ENCODE measurements at places on chromosomes 5 and 9. TPM values are rescaled to one million over a fixed set of nuclear protein-coding genes. Genes with fewer than 3 reads are reported as not detected.

The NADK2 gene
- polyA plus RNA-seq, result 44.0 TPM

DNA sequence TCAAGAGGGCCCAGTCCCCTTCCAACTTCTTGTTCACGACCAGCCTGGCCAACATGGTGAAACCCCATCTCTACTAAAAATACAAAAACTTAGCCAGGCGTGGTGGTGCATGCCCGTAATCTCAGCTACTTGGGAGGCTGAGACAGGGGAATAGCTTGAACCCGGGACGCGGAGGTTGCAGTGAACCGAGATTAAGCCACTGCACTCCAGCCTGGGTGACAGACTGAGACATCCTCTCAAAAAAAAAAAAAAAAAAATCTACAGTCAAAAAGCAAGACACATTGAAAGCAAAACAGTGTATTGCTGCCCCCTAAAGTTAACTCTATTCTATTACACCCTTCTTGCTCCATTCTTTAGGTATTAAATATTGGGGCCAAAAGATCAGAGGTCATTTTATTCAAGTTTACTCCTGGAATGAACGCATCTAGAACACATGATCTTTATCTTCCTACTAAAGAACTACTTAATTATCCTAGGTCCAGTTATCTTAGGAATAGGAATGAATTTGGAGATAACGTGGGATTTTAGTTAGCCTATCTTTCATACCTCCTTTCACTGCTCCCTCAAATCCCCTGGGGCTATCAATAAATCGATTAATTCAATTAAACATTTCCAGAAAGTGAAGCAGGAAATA lies 2.4 kb downstream of the ATG12 start:
- no peak for DNase-seq

- no peak for DNase-seq
Measured at GRCh38 chr5:11815916-11816315, 88.3 kb downstream of the CTNND2 start.

GRCh38 chr9:97853844-97854695 lies 1.0 kb downstream of the FOXE1 start:
- no peak for DNase-seq

DNA sequence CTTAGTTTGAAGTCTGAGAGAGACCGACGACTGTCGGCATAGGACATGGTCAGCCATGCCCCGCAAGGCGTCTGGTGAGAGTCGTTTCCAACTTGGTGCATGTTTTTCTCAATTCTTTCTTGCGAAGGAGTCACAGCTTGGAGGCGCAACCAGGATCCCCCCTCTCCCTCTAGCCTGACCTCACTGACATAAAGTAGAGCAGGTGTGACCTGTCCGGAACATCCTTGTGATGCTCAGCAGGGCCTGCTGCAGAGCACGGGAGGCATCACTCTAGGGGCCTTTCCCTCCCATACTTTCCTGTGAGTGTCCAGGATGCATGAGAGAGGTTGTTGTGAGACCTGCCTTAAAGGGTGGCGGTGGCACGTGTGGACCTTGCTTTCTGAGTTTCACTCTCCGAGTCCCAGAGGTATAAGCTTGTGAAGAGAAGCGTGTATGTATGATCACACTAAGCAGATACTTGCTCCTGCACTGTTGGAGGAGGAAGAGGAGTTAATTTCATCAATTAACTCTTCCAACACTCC lies 5.0 kb downstream of the TENT4A start:
- no peak for DNase-seq
